Stimulated activated effector memory CD8-positive, alpha-beta T cell treated with anti-CD3 and anti-CD28 coated beads, Interleukin-12 subunit alpha, Interleukin-12 subunit beta, amount 100 ng/mL, for 72 hours (primary cell): ENCODE measurements at places on chromosomes 2 and 18.

DNA sequence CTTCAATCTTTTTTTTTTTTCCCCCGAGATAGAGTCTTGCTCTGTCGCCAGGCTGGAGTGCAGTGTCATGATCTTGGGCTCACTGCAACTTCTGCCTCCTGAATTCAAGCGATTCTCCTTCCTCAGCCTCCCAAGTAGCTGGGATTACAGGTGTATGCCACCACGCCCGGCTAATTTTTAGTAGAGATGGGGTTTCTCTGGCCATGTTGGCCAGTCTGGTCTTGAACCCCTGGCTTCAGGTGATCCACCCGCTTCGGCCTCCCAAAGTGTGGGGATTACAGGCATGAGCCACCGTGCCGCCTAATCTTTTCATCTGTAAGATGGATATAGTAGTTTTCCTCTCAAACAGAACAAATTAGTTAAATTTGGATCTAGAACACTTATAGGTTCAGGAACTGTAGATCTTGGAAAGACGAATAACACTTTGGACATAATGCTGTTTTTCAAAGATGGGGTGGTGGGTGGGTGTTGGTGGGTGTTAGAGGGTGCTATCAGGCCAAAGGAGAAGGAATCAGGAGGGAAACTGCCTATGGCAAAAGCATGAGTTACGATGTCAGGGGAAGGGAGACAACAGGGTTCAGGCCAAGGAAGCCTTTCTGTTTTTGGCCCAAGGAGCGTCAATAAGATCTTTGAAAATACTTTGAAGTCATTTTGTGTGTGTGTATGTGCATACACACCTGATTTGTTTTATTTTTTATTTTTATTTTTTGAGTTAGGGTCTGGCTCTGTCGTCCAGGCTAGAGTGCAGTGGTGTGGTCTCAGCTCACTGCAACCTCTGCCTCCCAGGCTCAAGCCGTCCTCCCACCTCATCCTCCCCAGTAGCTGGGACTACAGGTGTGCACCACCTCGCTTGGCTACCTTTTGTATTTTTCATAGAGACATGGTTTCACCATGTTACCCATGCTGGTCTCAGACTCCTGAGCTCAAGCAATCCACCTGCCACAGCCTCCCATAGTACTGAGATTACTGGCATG is 6.8 kb downstream of the RPL37A start:
- DNase-seq, result no peak

- DNase-seq, result no peak
These were observed 4.4 kb downstream of the LPIN2 start for GRCh38 chr18:3008541-3008940.

DNA sequence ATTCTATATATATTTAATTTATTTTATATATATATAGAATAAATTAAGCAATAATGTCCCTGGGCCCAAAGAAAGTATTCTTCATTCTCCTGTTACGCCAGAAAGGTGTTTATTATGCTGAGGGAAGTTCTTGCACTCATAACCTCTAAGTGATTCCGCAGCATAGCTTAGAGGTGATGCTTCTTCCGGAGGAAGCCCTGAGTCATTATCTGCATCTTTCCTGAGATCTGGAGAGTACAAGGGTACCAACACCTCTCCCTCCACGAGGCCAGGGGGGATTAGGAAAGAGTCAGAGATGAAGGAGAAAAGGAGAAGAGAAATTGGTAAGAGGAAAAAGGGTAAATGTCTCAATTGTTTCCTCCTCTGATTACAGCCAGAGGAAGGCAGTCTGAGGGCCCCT is 43.1 kb upstream of the RTN4 start:
- no peak for DNase-seq

- DNase-seq, result no peak
These were observed 142.1 kb downstream of the GFPT1 start for GRCh38 chr2:69244882-69245281.

GRCh38 chr2:151334082-151334815 is 23.1 kb upstream of the TNFAIP6 start:
- no peak for DNase-seq

GRCh38 chr2:188395903-188396689 is 104.4 kb downstream of the GULP1 start:
- DNase-seq, result no peak

DNA sequence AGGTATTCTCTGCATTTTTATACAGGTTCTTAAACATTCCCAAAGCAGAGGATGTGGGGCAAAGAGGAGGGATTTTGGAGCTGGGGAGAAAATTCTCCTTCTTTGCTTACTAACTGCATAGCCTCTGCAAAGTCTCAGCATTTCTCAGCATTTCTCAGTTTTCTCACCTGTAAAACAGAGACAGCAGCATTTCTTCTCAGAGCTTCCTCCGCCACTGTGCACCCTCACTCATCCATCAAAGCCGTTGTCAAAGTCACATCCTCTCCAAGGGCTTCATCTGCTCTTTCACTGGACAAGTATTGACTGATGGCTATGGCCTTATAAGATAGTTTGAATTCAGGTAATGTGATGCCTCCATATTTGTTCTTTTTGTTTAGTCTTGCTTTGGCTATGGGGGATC is 17.4 kb downstream of the MYO7B start:
- DNase-seq, result no peak

DNA sequence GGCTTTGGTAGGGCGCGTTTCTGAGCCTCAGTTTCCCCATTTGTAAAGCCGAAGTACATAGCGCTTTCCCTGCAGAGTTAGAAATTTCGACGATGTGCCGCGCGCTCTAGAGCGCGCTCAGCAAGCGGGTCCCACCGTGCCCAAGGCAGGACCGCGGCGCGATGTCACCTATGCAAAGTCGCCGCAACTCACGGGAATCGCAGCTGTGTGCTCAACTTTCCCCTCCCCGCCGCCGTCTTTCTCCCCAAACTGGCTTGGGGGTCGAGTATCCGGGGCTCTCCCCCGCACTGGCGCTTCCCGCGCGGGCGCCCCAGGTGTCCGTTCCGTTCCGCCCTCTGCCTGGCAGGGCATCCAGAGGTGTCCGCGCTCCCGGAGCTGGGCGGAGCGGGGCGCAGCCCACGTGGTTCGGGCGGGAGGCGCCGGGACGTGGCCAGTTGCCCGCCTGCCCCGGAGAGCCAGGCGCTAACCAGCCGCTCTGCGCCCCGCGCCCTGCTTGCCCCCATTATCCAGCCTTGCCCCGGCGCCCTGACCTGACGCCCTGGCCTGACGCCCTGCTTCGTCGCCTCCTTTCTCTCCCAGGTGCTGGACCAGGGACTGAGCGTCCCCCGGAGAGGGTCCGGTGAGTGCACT is at the start of gene MLPH:
Gene MLPH (plus strand): TSS at position 433 of the 630 bp plus-strand sequence. CDS start 6,176 bp downstream, outside the sequence.
- DNase-seq, result no peak
